Activated gamma-delta T cell (primary cell): ENCODE measurements at places on chromosomes 1 and 21.
A peak's percentile ranks its signal among the peaks of the same experiment; 100 is the strongest.

DNA sequence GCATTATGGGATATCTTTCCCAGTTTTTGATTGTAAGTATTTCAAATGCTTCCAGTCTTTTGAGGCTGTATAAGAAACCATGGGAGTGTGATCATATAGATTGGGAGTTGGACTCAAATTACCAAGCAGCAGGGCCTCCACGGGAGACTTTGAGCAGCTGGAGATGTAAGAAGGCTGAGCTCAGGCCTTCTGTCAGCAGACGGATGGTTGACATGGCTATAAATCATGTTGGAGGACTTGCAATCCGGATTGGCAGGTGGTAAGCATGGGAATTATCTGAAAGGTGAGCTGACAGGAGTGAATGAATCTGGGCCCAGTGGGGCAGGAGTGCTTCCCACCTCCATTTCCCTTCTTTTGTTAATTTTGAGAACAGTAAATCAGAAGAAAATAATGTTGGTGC lies 83.2 kb upstream of the PPM1J start:
- no peak for DNase-seq

DNA sequence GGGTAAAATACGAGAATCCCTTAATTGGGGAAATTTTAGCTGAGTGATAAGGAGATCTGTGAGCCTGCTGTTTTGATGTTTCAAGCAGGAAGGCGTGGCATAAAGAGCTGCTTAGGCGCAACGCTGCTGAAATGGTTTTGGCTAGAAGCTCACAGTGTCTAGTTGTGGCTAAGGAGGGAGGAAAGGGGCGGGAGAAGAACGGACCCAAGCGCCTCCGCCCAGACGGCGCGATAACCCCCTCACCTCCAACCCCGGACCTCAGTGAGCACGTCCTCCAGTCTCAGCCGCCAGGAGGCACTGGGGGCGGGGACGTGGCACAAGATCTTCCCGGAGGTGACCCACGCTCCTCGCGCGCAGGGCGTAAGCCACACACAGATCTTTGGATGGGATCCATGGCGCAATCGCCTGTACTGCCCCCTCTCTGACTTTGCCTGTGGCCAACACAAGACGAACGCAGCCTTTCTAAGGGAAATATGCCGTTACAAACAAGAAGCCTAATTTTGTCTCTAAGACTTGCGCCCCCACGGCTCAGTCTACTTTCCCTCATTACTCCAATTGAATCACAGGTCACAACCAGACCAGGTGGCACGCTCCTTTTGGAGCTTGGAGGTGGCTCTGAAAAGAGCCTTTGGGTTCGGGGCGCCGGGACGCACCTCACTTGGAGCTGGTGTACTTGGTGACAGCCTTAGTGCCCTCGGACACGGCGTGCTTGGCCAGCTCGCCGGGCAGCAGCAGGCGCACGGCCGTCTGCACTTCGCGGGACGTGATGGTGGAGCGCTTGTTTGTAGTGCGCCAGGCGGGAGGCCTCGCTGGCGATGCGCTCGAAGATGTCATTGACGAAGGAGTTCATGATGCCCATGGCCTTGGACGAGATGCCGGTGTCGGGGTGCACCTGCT lies 23.4 kb upstream of the RNF187 start:
- peak; percentile 25 for DNase-seq

DNA sequence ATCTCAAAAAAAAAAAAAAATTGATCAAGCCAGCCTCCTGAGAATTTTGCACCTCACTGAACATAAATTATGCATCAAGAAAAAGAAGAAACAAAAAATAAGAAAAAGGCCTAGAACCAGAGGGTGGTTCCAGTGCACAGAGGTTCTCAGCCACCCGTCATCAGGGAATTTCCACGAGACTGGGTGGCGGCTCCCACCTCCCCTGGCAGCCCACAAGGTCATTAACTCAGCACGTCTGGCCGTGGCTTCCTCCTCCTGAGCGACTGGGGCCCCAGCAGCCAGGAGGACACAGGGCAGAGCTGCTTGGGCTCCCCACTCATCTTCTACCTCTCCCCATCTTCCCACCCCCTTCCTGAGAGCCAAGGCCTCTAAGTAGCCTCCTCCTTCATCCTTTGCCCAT lies 15.7 kb upstream of the TMEM51 start:
- no peak for DNase-seq

GRCh38 chr1:41500378-41500777 lies 15.9 kb upstream of the EDN2 start:
- DNase-seq = no peak

DNA sequence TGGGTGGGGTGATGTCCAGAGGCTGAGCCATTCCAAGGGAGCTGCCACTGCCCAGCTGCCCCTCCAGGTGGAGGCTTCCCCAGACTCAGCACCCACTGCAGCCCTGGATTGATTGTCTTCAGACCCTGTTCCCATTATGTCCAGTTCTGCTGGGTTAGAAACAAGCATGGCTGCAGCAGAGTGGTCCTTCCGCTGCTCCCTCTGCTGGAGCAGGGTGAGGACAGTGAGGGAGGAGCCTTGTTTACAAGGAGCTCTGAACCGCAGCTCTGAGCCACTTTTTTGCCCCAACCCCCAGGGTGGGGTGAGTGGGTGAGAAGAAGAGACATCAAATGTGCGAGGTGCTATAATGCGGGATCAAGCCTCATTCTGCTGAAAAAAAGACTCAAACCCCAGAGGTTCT lies 2.3 kb downstream of the TNNT2 start:
- no peak for DNase-seq

DNA sequence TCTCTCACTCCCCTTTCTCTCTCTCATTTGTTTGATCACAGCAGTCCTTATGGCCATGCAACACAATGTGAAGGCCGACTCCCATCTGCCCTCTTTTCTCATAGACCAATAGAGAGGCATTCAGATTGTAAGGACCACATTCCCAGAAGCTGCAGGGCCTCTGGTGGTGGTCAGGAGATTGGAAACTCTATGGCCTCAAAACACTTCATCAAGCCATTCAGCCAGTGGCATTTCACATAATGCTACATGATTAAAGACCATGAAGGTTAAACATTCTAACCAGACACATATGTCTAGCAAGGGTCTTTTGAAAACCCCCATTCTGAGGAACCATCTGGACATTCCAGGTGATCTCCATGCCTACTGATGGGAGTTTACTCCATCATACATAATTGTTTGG lies 769.5 kb upstream of the CXADR start:
- DNase-seq = no peak
